Effector CD4-positive, alpha-beta T cell (primary cell): ENCODE measurements at places on chromosomes 6 and 20.

GRCh38 chr6:18028332-18028731 lies 40.9 kb upstream of the KIF13A start:
- DNase-seq: no peak

GRCh38 chr6:162092816-162093502 lies 634.6 kb downstream of the PRKN start:
- DNase-seq: no peak

- no peak for DNase-seq
Observed at GRCh38 chr6:131910219-131910589, 41.0 kb downstream of the CCN2 start.

GRCh38 chr20:42567409-42567808 lies 622.3 kb downstream of the PTPRT start:
- DNase-seq: no peak
